Left colon (tissue), 2 donors: ENCODE measurements at places on chromosomes 16 and 17.

DNA sequence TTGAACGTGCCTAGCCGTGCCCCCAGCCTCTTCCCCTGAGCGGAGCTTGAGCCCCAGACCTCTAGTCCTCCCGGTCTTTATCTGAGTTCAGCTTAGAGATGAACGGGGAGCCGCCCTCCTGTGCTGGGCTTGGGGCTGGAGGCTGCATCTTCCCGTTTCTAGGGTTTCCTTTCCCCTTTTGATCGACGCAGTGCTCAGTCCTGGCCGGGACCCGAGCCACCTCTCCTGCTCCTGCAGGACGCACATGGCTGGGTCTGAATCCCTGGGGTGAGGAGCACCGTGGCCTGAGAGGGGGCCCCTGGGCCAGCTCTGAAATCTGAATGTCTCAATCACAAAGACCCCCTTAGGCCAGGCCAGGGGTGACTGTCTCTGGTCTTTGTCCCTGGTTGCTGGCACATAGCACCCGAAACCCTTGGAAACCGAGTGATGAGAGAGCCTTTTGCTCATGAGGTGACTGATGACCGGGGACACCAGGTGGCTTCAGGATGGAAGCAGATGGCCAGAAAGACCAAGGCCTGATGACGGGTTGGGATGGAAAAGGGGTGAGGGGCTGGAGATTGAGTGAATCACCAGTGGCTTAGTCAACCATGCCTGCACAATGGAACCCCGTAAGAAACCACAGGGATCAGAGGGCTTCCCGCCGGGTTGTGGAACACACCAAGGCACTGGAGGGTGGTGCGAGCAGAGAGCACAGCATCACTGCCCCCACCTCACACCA is 724 bp downstream of the GAA start:
- no peak for DNase-seq

DNA sequence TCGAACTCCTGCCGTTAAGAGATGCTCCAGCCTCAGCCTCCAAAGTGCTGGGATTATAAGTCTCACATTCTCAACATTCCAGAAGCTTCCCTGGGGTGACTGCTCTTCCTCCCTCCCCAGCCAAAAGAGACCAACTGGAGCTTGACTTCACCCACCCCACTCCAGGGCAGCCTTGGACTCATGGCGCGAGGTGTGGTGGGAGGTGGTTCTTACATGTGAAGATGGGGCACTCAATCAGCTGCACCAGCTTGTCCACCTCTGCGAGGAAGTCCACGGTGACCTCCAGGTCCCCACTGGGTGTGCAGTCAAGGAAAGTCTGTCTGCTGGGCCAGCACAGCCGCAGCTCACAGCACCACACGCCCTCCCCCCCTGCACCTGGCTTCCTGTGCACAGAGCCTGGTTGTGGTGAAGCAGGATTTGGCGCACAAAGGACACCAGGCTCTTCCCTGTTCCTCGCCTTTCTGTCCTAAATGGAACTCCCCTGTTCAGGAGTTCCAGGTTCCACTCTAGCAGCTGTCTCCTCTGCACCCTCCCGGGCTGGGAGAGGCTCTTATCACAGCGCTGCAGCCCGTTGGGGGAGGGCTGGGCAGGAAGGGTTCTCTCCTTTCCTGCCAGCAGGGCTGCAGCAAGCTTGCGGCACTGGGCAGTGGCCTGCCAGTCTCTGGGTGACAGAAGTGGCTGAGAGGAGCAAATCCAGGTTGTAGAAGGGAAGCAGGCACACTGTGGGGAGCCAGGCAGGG is 9.6 kb upstream of the MTSS2 start:
- peak; percentile 71 for DNase-seq

DNA sequence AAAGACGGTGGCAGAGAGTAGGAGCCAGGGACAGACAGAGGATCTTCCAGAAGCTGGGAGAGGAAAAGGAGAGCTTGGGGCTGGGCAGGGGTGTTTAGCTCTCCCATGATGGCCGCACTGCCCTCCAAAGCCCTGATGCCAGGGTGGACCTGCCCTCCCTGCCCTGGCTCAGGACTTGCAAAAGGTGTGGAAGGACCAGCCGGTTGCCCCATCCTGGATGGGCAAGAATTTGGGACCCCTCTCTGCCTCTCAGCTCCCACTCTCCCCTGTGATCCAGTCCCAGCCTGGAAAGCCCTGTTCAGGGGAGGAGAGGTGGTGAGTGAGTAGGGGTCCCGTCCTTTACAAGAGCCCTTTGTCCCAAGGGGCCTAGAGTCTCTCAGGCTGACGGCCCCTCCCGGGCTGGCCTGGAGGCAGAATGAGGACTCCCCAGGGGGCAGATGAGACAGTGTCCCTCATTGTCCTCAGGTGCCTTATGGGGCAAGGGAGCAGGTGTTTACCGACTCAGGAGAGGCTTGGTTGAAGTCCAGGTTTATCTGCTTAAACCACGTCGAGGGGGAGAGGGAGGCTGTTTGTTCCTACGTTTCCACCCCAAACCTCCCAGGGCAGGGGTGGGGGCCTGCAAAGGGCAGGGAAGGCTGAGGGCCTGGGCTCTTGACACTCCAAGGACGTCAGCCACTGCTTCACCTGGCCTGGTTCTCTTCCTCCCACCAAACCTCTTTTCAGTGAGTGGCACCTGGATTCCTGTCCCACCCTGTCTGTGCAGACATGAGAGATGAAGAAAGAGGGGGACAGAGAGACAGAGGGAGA is 19.3 kb upstream of the ITGA3 start:
- DNase-seq: no peak

DNA sequence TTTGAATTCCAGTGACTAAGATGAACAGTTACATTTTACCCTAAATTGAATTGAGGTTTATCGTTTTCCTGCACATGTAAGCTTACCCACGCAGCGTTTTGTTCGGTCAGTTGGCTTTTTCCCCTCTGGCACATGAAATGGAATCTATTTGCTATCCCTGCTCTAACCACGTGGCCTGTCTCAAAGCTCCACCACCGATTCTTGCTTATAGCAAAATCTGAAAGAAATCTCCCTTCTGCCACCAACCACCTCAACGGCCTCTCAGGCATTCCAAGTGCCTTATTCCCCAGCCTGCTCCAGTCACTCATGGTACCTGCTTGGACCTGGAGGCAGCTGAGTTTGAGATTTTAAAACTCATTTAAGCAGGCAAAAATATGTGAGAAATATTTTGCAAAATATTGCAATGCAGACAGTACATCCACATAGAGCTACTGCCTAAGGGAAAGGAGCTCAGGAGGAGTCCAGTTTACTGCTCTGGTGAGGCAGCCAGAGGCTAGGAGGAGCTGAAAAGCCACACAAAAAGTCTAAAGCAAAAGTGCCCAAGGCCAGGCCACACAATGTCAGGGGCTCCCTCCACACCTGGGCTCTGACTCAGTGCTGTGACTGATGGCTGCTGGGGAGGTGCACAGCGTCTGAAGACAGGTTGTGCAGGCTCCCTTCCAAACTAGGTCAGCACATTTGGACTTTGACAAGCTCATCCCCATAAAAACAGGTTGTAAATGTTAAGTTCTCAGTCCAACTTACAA is 26.4 kb downstream of the ARHGAP17 start:
- DNase-seq: peak; percentile 88

GRCh38 chr17:39662551-39663339 is 2.4 kb upstream of the TCAP start:
- peak; percentile 78 for DNase-seq

DNA sequence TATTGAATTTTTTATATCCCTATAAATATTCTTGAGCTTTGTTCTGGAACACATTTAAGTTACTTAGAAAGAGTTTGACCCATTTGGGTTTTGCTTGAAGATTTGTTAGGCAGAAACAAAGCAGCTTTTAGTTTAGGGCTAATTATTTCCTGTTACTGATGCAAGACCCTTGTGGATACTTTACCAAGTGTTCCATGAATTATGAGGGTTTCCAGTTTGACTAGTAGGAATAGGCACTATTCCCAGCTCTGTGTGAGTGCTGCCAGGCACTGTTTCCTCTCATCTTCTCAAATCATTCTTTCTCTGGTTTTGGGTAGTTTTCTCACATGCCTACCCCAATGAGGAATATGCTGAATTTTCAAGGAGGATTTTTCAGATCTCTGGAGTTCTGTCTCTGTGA is 80.0 kb downstream of the SPACA3 start:
- DNase-seq: no peak

DNA sequence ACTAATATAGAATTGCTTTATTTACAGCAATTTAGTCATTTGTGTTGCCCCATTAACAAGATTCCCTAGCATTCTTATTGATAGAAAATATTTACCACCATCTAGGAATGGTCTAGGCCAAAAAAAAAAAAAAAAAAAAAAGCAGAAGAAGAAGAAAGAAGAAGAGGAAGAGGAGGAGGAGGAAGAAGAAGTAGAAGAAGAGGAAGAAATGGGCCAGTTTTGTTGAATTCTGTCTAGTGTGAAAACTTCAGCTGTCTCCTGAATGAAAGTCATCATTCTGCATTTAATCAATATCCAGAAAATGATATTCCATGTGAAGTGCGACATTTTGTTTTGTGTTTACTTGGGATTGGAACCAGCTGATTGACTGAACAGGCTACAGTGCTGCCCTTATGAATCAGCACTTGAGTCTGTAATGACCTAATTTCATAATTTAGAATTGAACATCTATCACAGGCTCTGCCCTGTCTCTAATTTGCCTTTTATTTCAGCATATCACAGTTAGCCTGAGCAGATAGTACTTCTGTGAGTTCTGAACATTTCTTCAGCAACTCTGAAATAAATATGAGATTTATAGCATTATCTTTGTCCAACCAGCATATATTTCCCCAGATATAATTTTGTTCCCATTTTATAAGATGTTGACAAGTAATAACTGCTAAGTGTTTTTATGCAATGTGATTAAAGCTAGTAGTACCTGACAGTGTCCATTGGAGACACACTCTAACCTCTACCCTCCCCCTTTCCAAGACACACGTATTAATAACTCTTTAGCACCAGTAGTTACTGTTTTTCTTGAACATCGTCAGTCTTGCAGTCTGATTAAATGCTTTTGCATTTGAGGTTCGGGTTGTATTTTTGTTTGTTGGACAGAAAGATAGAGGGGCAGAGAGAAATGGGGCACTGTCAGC is 5.9 kb downstream of the ANKFN1 start:
- DNase-seq: no peak

- no peak for DNase-seq
These were observed 947.5 kb downstream of the CDH11 start for GRCh38 chr16:64174327-64174726.

- peak; percentile 96 for DNase-seq
These were observed at the start of gene MT1F for GRCh38 chr16:56657555-56658326. TSS of gene MT1F (plus strand) at chr16:56657959. CDS start at chr16:56658059, 100 bp downstream.

GRCh38 chr16:84518804-84519341 is 14.4 kb upstream of the MEAK7 start:
- peak; percentile 75 for DNase-seq

GRCh38 chr16:67651847-67652246 is 6.9 kb downstream of the CARMIL2 start:
- DNase-seq: no peak

- DNase-seq: no peak
These were observed 258.6 kb downstream of the CBLN1 start for GRCh38 chr16:49023050-49023449.

- DNase-seq: peak; percentile 41
These were observed 83.4 kb downstream of the HIC1 start for GRCh38 chr17:2138318-2138717.

DNA sequence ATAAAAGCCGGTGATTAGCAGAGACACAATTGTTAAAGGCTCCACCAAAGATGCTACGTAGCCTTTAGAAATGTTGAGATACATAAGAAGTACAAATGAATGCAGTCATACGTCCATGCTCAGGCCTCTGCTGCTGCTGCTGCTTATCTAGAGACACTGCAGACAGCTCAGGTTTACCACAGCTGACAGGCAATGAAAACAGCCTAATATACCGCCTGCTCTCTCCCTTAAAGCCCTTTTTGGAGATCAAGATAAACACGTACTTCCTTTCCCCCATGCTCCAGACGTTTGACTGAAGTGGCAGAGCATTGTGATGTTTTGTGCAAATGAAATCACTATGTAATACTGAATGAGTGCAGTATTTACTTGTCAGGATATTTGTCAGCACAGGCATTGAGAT is 185.3 kb downstream of the AATF start:
- DNase-seq: no peak

GRCh38 chr16:87973717-87974116 is 22.5 kb downstream of the BANP start:
- no peak for DNase-seq

- no peak for DNase-seq
These were observed 81.9 kb downstream of the KCNJ12 start for GRCh38 chr17:21458054-21458453.

DNA sequence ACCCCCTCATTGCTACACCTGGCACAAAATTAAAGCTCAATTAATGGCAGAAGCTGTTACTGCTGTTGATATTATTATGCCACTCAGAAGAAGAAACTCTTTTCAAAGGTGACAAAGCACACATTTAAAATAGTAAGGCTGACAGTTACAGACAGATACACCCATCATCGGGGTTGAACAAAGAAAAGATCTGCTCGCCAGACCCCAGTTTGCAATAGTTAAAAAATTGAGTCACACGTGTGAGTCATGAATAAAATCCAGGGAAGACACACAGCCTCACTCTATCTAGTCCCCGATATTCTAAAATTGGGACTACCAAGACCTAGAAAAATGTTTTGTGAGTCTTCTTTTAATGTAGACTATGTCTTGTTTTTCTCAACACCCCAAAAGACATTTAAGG is 330.0 kb upstream of the SOX9 start:
- no peak for DNase-seq

GRCh38 chr17:79619636-79620206 is 8.9 kb upstream of the RBFOX3 start:
- DNase-seq: peak; percentile 17

- no peak for DNase-seq
These were observed 237.2 kb downstream of the MRTFB start for GRCh38 chr16:14308368-14308723.
